Glutamatergic neuron (in vitro differentiated cells): ENCODE measurements at places on chromosomes 16 and 17.

- no peak for DNase-seq
Measured at GRCh38 chr17:56465886-56466285, 127.6 kb upstream of the NOG start.

- DNase-seq, result no peak
Measured at GRCh38 chr17:44940768-44941167, 6.8 kb downstream of the KIF18B start.

DNA sequence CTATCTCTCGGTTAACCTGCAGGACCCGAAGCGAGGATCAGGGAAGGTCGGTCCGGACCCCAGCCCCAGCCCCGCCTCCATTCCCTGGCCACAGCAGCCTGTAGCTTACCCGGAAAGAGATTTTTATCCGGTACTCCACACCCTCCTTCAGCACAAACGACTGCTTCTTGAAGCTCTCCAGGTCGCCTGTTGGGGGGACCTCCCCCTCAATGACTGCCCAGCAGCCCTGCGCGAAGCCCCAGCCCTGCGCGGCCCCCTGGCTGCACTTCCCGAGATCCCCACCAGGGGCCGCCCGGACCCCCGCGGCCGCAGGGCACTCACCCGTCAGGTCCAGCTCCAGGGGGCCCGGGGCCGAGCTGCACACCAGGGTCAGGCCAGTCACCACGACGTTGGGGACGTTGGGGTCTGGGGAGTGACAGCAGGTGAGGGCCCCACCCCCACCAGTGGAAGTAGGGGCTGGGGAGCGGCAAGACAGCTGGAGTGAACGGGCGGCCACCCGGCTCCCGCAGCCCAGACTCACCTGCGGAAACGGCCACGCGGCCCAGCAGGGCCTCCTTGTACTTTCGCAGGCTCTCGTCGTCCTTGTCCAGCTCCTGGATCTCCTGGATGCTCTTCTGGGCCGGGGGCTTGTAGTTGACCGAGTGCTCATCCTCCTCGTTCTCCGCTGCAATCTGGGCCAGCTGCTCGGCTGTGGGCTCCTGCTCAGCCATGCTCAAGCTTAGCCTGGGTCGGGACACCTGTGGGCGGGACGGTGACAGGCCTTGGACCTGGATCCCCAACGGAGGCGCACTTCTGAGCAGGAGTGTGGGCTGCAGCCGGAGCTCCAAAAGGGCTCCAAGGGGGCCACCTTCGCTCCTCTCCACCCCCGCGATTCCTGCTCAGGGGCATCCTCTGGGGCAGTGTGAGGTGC lies 1.7 kb downstream of the ARHGDIA start:
- peak; percentile 82 for DNase-seq

GRCh38 chr16:54651440-54652195 lies 279.0 kb upstream of the IRX5 start:
- DNase-seq, result no peak

GRCh38 chr16:78443542-78444364 lies 344.3 kb downstream of the WWOX start:
- no peak for DNase-seq

DNA sequence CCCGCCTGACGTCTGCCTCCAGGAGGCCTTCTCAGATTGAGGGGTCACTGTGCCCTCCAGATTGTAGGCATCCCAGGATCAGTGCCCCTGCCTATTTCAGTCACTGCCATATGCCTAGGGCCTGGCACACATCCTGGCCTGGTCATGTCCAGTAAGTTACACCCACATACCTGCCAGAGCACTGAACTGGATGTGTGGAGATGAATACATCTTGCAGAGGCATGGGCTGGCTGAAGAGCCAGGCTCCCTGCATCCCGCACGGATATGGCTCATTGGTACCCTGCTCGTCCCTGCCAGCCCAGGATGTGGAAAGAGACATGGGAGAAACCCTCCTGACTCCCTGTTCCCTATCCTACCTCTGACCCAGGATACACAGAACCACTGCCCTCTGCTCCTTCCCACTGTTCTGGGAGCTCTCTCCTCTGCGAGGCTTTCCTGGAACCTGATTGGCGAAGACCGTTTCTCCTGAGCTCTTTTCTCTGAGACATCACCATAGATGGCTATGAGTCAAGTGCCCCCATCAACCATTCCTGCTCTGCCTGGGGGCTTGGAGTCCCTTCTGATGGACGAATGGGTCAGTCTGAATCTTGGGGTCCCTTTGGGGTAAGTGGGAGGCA lies 40.0 kb upstream of the TAC4 start:
- DNase-seq, result no peak

DNA sequence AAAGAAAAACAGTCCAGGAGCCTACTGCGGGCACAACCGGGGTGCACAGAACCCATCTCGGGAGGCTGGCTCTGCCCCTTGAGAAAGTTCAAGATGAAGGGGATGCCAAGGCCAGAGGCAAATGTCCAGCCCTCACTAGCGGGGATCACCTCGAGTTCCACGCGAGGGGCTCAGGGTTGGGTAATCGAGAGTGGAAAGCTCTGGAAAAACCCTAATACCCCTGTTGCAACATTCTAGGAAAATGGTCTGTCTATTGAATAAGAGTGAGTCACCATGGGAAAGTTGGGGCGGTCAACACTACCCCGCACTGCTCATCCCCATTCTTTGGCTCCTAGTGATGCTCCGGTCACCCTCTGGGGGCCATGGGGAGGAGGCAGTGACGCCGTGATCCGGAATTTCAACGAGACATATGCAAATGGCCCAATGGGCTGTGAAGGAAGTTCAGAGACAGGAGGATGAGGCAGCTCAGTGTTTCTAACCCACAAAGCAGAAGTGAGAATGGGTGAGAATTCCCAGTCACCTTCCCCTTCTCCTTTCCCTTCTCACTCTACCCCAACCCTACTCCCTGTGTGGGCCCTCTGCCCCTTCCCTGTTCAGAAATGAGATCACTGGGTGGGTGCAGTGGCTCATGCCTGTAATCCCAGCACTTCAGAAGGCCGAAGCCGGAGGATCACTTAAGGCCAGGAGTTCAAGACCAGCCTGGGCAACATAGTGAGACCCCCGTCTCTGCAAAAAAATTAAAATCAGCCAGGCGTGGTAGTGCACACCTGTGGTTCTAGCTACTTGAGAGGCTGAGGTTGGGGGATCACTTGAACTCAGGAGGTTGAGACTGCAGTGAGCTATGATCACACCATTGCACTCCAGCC lies 22.4 kb downstream of the SOCS3 start:
- no peak for DNase-seq

GRCh38 chr17:37506678-37507077 lies 17.0 kb downstream of the DUSP14 start:
- DNase-seq, result peak; percentile 72

DNA sequence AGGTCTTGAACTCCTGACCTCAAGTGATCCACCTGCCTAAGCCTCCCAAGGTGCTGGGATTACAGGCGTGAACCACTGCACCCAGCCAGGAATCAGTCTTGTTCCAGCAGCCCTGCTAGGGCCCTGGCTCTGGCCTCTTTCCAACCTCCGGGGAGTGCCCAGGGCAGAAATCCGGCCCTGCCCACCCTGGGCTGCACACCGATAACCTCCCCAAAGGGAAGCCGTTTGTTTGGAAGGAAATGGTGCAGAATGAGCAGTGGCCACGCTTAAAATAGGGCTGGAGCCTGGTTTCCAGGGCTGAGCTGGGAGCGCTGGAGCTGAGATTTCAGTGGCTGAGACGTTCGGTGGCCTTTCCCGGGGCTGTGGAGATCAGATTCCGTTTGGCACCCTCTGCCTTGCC lies 17.8 kb upstream of the EMP2 start:
- DNase-seq, result no peak

GRCh38 chr16:7324321-7324720 lies 8.3 kb upstream of the RBFOX1 start:
- DNase-seq, result no peak

DNA sequence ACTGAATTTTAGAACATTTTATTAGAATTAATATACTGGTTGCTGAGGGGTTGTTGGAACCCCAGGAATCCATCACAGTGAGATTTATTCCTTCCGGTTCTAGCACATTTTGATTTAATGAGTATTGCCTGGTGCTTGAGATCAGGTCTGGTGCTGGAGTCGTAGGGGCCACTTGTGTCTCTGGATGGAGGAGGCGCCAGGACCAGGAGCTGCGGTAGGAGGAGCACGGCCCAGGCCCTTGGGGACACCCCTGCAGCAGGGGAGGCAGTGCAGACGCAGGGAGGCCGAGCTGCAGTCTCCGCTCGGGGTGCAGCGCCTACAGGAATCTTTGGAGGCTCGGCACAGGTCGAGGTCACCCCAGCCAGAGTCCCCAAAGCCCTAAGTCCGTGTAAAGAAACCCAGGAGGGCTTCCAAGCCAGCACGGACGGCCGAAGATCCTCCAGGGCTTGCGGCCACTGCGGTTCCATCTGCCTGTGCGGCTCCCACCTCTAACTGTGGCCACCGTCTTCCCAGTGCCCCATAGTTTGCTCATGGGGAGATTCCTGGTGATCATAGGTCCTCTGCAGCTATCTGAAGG lies 66.2 kb upstream of the CREBBP start:
- no peak for DNase-seq

DNA sequence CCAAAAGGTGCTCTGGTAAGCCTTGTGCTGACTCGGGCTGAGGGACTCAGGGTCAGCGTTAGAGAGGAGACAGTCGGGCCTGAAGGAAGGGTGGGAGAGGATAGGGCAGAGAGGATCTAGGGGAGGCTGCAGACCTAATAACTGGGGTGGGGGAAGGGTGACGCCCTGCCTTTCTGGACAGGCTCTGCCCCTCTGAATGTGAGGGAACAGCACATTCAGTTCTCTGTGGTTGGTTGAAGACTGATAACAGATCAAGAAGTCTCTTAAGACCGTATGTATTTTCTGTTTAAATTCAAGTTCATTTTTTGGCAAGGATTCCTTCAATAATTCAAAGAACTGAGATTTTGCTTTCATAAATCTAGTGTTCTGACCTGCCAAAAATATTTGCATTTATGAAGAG lies 56.2 kb upstream of the TEKT3 start:
- no peak for DNase-seq

- DNase-seq, result no peak
Measured at GRCh38 chr17:59643159-59644140, 23.8 kb downstream of the CLTC start.

GRCh38 chr16:49355933-49356665 lies 17.5 kb upstream of the C16orf78 start:
- no peak for DNase-seq

DNA sequence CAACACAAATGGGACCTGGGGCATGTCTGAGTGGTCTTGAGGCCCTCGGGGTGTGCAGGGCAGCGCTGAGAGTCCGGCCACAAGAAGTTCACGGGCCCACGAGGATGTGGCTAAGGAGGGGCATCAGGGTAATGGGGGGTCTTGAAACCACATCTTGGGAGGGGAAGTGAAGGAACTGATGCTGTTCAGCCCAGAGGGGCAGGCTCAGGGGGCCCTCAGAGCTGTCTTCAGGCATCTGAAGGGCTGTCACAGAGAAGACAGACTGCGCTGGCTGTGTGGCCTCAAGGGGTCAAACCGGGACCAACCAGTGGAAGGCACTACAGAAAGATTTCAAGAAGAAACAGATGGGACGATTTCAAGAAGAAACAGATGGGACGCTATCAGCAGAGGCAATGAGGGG lies 45.1 kb downstream of the ZNF423 start:
- DNase-seq, result peak; percentile 53

DNA sequence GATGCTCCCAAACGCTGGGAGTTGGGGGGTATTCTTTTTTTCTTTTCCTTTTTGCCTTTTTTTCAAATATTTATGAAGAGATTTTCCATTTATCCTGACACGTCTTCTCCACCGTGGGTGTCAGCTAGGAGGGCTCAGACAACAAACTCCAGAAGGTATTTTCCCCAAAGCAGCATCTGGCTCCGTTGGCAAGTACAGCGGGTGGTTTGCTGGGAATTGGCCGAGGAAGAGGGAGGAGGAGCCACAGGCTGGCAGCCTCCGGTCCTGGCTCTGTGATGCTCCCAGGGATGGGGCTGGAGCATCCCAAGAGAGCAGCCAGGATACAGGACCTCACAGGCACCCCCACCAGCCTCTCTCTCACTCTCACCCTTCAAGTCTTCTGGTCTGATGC lies 10.9 kb upstream of the CACNG4 start:
- no peak for DNase-seq

- peak; percentile 72 for DNase-seq
Measured at GRCh38 chr16:1145383-1146100, 7.4 kb upstream of the CACNA1H start.

- DNase-seq, result peak; percentile 55
Measured at GRCh38 chr17:82371333-82372248, at the start of gene UTS2R. Gene UTS2R, plus strand, starts transcription at chr17:82371765. Its CDS starts 2,560 bp downstream, at chr17:82374325.

GRCh38 chr16:57668630-57669475 lies 747 bp downstream of the ADGRG3 start:
- DNase-seq, result no peak

GRCh38 chr17:50218771-50219315 lies 17.4 kb upstream of the COL1A1 start:
- DNase-seq, result no peak

DNA sequence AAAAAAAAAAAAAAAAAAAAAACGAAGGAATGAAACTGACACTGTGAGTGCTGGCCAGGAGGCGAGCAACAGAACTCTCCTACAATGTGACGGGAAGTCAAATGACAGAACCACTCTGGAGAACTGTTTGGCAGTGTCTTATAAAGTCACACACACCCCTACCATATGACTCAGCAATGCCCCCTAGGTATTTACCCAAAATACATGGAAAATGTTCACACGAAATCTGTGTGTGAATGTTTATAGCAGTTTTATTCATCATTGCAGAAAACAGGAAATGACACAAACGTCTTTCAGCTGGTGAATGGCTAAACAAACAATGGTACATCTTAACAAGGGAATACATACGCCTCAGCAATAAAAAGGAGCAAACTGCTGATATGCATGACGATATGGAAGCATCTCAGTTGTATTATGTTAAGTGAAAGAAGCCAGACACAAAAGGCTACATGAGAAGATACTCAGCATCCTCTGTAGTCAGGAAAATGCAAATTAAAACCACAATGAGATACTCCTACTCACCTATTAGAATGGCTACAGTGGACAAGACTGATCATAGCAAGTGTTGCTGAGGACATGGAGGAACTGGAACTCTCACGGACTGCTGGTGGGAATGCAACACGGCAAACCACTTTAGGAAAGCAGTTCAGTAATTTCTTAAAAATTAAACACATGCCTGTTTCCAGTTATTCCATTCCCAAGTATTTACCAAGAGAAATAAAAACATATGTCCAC lies 74.7 kb downstream of the TBC1D16 start:
- DNase-seq, result no peak

GRCh38 chr16:85483424-85483823 lies 129.7 kb upstream of the GSE1 start:
- no peak for DNase-seq
